T-helper 17 cell (primary cell): ENCODE measurements at places on chromosomes 1 and 21. TPM values are rescaled to one million over a fixed set of nuclear protein-coding genes. Genes with fewer than 3 reads are reported as not detected.

- H3K36me3 ChIP-seq: no peaks in the 10 kb centered on the region
- no peaks in the 10 kb centered on the region for H3K4me1 ChIP-seq
- H3K27me3 ChIP-seq: peaks cover 24% of the 10 kb centered on the region
- no peak overlapping the region for H3K4me3 ChIP-seq
- H3K27ac ChIP-seq: no peak overlapping the region
- DNase-seq: no peak
Observed at GRCh38 chr1:196902344-196902743, 14.5 kb downstream of the CFHR4 start.

- no peak for DNase-seq
- H3K27me3 ChIP-seq: no peaks in the 10 kb centered on the region
- no peak overlapping the region for H3K4me3 ChIP-seq
- H3K4me1 ChIP-seq: peaks cover 2% of the 10 kb centered on the region
Observed at GRCh38 chr1:178005450-178005849, 35.6 kb upstream of the SEC16B start.

GRCh38 chr1:179262183-179262582 lies 31.4 kb upstream of the SOAT1 start:
- peaks cover 2% of the 10 kb centered on the region for H3K4me1 ChIP-seq
- H3K4me3 ChIP-seq: no peak overlapping the region
- H3K27me3 ChIP-seq: no peaks in the 10 kb centered on the region
- no peaks in the 10 kb centered on the region for H3K36me3 ChIP-seq

Gene MXRA8
- 1.0 TPM for total RNA-seq

DNA sequence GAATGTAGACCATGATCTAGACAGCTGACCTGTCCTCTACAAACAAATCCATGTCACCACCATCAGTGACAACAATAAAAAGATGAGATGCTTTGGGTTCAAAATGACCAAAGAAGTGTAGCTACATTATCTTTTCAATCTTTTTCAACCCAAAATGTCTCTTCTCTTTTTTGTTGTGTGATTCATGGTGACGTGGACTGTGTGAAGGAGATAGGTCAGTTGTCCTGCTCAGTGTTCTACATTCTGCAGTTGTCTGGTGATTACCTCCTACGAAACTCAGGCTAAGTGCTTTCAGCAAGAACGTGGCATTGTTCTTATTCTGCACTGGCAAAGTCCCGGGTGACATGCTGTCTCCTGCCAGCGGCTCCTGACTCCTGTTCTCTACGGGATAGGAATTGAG lies 73.1 kb downstream of the PRKAB2 start:
- H3K27ac ChIP-seq: no peak overlapping the region
- DNase-seq: no peak
- H3K4me3 ChIP-seq: no peak overlapping the region
- H3K27me3 ChIP-seq: peaks cover 66% of the 10 kb centered on the region
- peaks cover 3% of the 10 kb centered on the region for H3K4me1 ChIP-seq

Gene CD2
- 152 TPM for total RNA-seq

- H3K27me3 ChIP-seq: peaks cover 64% of the 10 kb centered on the region
- peaks cover 14% of the 10 kb centered on the region for H3K4me1 ChIP-seq
- H3K27ac ChIP-seq: peak overlapping the region; percentile 60
- no peaks in the 10 kb centered on the region for H3K36me3 ChIP-seq
- DNase-seq: no peak
Observed at GRCh38 chr1:202861420-202862132, 27.4 kb downstream of the RABIF start.

- no peak for DNase-seq
- H3K4me1 ChIP-seq: no peaks in the 10 kb centered on the region
- H3K4me3 ChIP-seq: no peak overlapping the region
Observed at GRCh38 chr21:16421965-16422364, 692.2 kb downstream of the USP25 start.

DNA sequence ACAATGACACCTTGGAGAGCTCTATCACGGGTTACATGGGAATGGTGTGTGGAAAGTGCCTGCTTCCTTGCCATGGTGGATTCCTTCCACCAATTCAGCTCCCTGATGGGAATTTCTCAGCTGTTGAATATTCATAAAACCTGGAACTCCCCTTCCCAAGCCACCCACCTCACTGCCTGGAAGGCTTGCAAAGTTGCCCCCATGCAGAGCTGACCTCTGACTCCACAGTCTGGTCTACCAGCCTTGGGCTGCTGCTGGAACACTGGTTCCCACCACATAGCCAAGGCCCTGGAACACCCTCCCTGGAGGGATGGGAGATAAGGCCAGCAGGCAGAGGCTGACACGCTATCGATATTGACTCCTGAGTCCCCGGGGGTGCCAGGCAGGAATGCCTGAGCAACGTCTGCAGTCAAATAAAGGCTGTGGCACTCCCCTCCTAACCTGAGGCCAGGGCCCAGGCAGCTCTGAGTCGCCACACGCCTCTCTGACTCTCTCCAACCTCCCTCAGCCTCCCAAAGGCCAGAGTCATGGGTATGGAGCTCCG lies 8.8 kb downstream of the CCDC24 start:
- DNase-seq: no peak
- peaks cover 4% of the 10 kb centered on the region for H3K4me1 ChIP-seq
- H3K27me3 ChIP-seq: peaks cover 6% of the 10 kb centered on the region
- H3K36me3 ChIP-seq: no peaks in the 10 kb centered on the region

Gene ST6GALNAC3
- total RNA-seq: not detected

Gene DTL
- total RNA-seq: 0.72 TPM

DNA sequence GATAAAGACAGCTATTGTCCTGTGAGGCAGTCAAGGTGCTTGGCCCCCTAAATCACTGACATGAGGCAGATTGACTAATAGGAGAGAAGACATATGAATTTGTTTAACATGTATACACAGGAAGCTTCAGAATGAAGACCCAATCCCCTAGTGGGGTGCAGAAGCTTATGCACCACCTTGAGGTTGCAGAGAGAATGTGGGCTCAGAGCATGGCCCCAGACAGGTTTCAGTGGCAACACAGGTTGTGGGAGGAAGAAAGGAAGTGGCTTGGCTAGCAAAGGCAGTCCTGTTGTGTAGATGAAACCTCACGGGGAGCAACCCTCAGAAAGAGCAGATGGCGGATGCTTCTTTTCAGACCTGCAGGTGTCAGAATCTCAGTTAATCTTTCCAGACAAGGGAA lies 37.0 kb upstream of the PARP1 start:
- H3K4me3 ChIP-seq: peak overlapping the region; percentile 63
- DNase-seq: peak; percentile 24
- peaks cover 20% of the 10 kb centered on the region for H3K4me1 ChIP-seq
- H3K27ac ChIP-seq: peak overlapping the region; percentile 91

Gene IGFN1
- not detected for total RNA-seq

GRCh38 chr1:110829955-110830553 lies 42.9 kb upstream of the CD53 start:
- H3K4me3 ChIP-seq: no peak overlapping the region
- H3K27me3 ChIP-seq: peaks cover 13% of the 10 kb centered on the region
- peaks cover 7% of the 10 kb centered on the region for H3K4me1 ChIP-seq
- H3K27ac ChIP-seq: peak overlapping the region; percentile 72

Gene LCE2C
- total RNA-seq: not detected

DNA sequence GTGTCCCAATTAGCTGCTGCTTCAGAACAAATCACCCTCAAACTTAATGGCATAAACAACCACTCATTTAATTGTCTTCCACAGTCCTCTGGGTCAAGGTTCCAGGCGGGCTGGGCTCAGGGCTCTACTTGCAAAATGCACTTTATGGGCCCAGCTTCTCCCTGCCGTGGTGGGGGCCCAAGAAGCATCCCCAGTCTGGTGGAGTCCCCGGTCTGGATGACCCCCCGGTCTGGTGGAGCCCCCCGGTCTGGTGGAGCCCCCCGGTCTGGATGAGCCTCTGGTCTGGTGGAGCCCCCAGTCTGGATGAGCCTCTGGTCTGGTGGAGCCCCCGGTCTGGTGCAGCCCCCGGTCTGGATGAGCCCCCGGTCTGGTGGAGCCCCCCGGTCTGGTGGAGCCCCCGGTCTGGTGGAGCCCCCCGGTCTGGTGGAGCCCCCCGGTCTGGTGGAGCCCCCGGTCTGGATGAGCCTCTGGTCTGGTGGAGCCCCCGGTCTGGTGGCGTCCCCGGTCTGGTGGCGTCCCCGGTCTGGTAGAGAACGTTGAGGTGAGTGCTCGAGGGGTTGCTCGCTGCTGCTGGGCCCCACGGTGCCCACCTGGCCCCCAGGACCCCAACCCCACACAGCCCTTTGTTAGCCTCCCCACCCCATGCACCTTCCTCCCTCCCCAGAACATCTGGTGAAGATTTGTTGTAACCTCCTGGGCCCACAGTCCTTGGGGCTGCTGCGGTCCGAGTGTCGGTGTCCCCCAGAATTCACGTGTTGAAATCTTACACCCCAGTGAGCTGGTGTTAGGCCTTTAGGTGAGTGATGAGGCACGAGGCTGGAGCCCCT lies 33.8 kb downstream of the POFUT2 start:
- H3K36me3 ChIP-seq: peaks cover 2% of the 10 kb centered on the region
- DNase-seq: no peak
- no peak overlapping the region for H3K27ac ChIP-seq
- peak overlapping the region; percentile 83 for H3K4me3 ChIP-seq

Gene EFNA3
- 1.3 TPM for total RNA-seq

Gene SLC30A10
- not detected for total RNA-seq

Gene CITED4
- 23.6 TPM for total RNA-seq

- no peaks in the 10 kb centered on the region for H3K27me3 ChIP-seq
- H3K4me3 ChIP-seq: no peak overlapping the region
- no peak for DNase-seq
- peaks cover 39% of the 10 kb centered on the region for H3K4me1 ChIP-seq
Observed at GRCh38 chr1:78627321-78627720, 7.1 kb downstream of the IFI44L start.

GRCh38 chr21:10273196-10273595 lies 248.2 kb upstream of the TPTE start:
- H3K27me3 ChIP-seq: no peaks in the 10 kb centered on the region
- H3K4me1 ChIP-seq: no peaks in the 10 kb centered on the region
- H3K27ac ChIP-seq: no peak overlapping the region
- no peak overlapping the region for H3K4me3 ChIP-seq
- no peaks in the 10 kb centered on the region for H3K36me3 ChIP-seq

- H3K4me1 ChIP-seq: no peaks in the 10 kb centered on the region
- H3K27ac ChIP-seq: no peak overlapping the region
- no peak overlapping the region for H3K4me3 ChIP-seq
- no peaks in the 10 kb centered on the region for H3K27me3 ChIP-seq
- DNase-seq: no peak
Observed at GRCh38 chr1:187619175-187619574, 790.4 kb downstream of the PLA2G4A start.

- no peaks in the 10 kb centered on the region for H3K4me1 ChIP-seq
- H3K27me3 ChIP-seq: no peaks in the 10 kb centered on the region
- no peaks in the 10 kb centered on the region for H3K36me3 ChIP-seq
- DNase-seq: no peak
- no peak overlapping the region for H3K27ac ChIP-seq
Observed at GRCh38 chr1:77322061-77322900, 40.5 kb downstream of the AK5 start.

GRCh38 chr1:40708750-40709099 lies 17.2 kb downstream of the NFYC start:
- peak overlapping the region; percentile 93 for H3K4me3 ChIP-seq
- H3K27ac ChIP-seq: peak overlapping the region; percentile 92
- no peaks in the 10 kb centered on the region for H3K27me3 ChIP-seq
- peaks cover 41% of the 10 kb centered on the region for H3K4me1 ChIP-seq

DNA sequence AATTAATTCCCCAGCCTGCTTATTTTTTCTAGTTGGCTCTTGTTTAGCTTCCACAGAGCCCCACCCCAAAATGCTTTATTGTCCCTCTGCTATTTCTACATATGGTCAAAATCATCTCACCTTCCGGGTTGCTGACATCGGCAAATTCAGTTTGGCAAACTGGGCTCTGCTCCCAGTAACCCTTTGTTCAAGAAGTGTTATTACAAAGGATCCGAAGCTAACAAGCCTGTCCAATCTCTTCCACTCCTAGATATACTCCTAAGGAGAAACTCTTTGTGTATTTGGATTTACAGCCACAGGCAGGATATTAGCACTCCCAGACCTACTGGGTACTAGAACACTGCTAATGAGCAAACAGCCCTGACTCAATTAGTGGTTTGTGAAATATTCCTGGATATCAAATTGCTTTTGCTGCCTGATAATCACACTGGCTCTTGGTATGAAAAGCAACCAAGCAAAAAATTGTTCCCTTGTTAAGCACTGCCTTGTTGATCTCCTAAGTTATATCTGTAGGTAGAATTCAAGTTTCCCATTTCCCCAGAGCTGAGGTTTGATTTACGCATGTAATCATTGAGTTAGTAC lies 4.0 kb downstream of the JUN start:
- H3K27ac ChIP-seq: peak overlapping the region; percentile 96
- peaks cover 10% of the 10 kb centered on the region for H3K27me3 ChIP-seq
- no peak for DNase-seq
- H3K36me3 ChIP-seq: no peaks in the 10 kb centered on the region
- peaks cover 19% of the 10 kb centered on the region for H3K4me1 ChIP-seq

DNA sequence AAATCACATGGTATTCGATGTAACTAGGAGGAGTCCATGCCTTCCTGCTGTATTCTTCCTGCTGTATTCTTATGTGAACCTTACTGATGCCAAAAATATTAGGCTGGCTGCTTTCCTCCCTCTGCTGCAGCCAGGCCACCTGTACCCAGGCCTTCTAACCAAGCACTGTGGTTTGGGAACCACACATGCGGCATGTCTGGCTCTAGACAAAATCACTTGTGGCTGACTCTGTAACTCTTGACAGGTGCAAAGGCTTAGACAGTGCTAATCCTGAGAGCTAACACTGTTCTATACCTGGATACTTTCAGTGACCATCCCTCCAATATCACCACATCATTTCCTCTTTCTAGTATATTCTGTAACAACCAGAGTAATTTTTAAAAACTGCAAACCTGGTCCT lies 67.7 kb downstream of the PCP4 start:
- H3K4me1 ChIP-seq: no peaks in the 10 kb centered on the region
- DNase-seq: no peak
- no peaks in the 10 kb centered on the region for H3K36me3 ChIP-seq
- no peaks in the 10 kb centered on the region for H3K27me3 ChIP-seq
- H3K27ac ChIP-seq: no peak overlapping the region

DNA sequence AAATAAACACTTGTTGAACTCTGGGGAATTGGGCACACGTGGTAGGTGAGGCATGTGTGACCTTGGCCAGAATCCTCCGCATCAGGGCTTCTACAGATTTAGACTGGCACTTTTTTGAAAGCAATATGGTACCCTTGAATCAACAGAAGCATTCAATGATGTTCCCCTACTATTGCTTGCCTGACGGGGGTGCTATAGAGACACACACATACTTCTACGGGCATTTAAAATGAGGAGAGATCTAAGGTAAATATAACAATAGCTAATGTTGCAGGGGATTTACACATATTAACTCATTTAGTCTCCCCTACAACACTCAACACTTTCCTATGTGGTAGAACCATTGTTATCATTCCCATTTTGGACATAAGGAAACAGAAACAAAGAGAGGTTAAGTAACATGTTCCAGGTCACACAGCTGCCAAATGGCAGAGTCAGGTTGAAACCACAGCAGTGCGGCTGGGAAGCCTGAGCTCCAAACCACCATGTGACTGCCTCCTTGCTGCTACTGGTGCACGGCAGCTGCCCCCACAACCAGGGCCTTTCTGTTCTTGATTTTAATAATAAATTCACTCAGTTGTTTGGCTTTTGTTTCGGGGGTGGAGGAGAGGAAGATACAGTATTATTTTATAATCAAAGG lies 147.4 kb downstream of the ZNF281 start:
- no peak for DNase-seq
- H3K27ac ChIP-seq: no peak overlapping the region
- peaks cover 3% of the 10 kb centered on the region for H3K36me3 ChIP-seq
- peaks cover 2% of the 10 kb centered on the region for H3K4me1 ChIP-seq
